Erythroblast (primary cell): ENCODE measurements at places on chromosomes 11 and 22.

- DNase-seq = no peak
These were observed 93.2 kb downstream of the TBC1D22A start for GRCh38 chr22:46855681-46856080.

- DNase-seq = no peak
These were observed 324.3 kb downstream of the OPCML start for GRCh38 chr11:133207995-133208394.

GRCh38 chr22:29054251-29054767 is 7.3 kb downstream of the C22orf31 start:
- DNase-seq = no peak

GRCh38 chr22:24514241-24515026 is 19.3 kb downstream of the UPB1 start:
- no peak for DNase-seq

- DNase-seq = no peak
These were observed 21.0 kb downstream of the NNMT start for GRCh38 chr11:114316980-114317786.

- peak; percentile 69 for DNase-seq
These were observed 1.4 kb downstream of the USP47 start for GRCh38 chr11:11843211-11843621.

DNA sequence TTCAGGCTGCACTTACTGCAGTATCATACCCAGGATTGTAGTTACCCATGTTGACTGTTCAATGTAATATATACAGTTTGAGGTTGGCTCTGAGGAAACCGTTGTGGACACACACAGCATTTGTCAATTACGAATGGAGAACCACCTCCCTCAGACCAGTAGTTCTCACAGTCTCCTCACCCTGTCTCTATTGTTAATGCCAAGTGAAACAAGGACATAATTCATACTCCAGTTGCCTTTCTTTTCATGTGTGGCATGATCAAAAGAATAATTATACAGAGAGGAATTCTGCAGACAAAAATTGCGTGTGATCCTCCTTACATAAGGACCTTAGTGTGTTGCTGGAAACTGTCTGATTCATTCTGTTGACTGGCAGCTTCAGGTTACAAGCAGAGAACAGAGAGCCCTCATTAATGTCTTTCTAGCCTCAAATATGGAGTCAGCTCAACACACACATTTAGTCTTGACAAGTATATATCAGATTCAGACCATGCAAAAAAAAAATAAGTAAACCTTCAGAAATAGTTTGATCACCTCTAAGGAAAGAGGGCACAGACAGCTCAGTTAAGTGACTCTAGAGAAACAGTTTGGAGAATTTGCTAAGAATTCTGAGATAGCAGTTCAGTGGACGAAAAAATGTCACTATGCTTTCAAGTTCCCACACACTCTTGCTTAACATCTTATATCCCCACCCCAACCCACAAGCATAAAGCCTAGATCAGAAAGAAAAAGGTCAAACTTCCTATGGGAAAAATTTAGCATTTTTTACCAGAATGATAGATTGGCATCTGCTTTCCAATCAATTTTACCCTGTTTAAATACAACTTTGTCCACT is 96.1 kb downstream of the MAML2 start:
- no peak for DNase-seq

- DNase-seq = peak; percentile 24
These were observed 203.7 kb downstream of the NELL1 start for GRCh38 chr11:20873054-20873453.

GRCh38 chr11:78424334-78425270 is 7.0 kb upstream of the GAB2 start:
- DNase-seq = peak; percentile 19

- DNase-seq = peak; percentile 25
These were observed 21.9 kb downstream of the IGSF9B start for GRCh38 chr11:133934599-133935550.

- no peak for DNase-seq
These were observed 37.8 kb downstream of the TBC1D22A start for GRCh38 chr22:46800102-46800857.

GRCh38 chr11:10743354-10744000 is 7.6 kb upstream of the CTR9 start:
- DNase-seq = peak; percentile 34

- no peak for DNase-seq
These were observed 42.8 kb downstream of the TRIOBP start for GRCh38 chr22:37739611-37740049.

DNA sequence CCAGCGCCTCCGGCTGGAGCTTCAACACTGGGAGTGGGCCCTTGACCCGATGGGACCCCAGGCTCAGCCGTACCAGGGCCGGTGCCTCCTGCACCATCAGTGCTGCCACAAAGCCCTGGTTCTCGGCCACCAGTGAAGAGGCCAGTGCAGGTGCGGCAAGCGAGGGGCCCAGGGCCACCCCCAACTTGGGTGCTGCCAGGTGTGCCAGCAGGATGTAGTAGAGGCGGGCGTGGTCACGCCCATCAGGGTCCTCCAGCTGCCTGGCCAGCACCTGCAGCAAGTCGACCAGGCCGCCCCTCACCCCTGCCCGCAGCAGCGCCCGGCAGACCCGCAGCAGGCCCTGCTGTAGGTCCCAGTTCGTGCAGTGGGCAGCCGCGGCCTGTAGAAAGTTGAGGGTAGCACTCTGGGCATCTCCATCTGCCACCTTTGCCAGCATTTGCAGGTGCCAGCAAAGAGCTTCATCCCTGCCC is 2.3 kb downstream of the AP5B1 start:
- DNase-seq = no peak

DNA sequence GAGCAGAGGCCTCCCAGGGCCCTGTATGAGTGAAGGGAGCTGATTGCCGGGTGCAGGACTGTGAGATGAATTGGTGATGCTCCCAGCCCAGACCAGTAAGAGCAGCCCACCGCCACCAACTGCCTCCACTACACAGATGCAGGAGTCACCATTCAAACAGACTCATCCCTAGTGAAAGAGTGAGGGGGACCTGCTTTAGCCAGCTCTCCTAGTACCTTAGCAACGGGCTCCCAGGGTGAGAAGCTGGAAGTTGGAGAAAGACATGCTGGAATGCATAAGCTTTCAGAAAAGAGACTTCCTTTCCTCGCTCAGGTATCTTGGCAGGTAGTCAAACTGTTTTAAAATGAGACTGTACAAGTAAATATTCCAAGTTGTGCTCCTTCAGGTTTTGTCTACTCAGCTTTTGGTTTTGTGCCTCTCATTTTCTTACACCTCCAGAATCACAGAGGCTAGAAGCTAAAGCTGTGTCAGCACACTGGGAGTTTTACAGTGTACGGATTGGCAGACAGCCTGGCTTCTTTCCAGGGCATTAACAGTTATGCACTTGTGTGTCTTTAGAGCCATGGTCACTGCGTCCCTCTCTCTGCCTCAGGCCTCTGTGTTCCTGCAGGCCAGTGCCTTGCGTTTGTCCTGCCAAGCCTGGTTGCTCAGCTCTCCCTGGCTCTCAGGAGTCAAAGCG is 146.2 kb downstream of the ATXN10 start:
- DNase-seq = no peak

DNA sequence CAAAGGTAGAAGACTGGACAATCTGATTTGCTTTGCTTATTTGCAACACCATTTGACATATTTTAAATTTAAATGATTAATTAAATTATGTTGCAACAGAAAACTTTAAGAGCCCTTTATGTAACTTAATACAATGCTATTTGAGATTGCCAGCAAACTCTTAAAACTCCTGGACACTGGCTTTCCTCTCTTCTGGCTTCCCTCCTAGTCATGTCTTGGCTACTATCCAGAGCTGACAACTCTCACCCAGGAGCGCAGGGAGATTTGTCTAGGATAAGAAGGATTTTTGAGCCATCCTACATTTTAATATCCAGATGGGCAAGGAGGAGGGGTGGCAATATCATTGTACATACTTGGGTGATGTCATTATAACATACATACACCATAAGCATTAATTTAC is 134.3 kb downstream of the ELP4 start:
- DNase-seq = no peak

GRCh38 chr11:2251138-2251537 is 19.2 kb downstream of the ASCL2 start:
- no peak for DNase-seq
